Fibroblast of villous mesenchyme (primary cell): ENCODE measurements at places on chromosomes 16 and 17.

DNA sequence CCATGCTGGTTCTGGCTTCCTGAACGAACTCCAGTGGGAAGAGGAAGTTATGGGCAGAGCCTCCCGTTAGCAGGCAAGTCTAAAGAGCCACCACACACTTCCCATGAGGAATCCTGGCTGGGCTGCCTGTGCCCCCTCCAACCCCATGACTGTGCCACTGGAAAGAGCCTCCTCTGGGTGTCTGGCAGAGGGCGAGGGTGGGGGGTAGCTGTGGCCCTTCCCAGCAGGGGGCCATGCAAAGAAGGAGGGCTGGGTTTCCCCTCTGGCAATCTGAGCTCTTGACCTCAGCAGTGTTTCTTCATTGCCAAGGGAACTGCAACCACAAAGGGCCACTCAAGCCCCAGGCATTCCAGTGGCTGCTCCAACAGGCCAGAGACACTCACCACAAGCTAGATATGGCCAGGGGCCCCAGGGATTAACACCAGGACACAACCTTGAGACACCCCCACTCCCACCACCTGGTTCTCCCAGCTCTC lies 1.7 kb upstream of the RRAD start:
- DNase-seq, result peak; percentile 84

GRCh38 chr17:4555873-4556759 lies 932 bp upstream of the MYBBP1A start:
- DNase-seq, result no peak

- DNase-seq, result no peak
These were observed 524.6 kb downstream of the GRIN2A start for GRCh38 chr16:9657641-9658040.

DNA sequence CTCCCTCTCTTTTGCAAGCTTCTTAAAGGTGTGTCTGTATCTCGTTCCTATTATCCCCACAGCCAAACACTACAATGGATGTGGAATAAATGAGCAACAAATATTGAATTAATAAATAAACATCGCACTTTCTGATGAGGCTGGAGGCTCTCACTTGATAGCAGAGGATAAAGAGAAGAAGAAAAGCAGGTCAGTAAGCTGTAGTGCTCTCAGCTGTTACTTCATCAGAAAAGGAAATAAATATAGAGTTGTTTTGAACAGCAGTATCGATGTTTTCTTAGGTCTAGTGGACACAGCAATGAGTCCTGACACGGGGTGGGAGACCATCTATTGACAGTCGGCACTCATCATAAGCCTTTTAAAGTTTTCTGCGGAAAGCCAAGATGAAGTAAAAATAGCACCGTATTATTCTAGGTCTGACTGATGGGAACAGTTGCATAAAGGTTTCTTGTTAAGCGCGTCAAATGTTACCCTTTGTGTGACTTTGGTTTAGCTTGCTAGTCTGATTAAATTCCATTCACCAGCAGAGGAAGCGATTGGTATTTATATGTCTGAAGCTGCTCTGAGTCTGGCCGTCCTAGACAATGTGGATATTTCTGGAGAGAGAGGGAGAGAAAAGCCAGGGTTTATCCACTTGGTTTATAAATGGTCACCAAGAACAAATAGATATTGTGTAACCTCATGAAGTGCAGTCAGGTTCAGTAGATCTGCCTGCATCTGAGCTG lies 646.1 kb downstream of the CDH11 start:
- peak; percentile 29 for DNase-seq

GRCh38 chr17:13690806-13691205 lies 89.1 kb upstream of the HS3ST3A1 start:
- DNase-seq, result no peak

GRCh38 chr16:89829630-89830437 lies 1.6 kb downstream of the SPIRE2 start:
- DNase-seq, result no peak

DNA sequence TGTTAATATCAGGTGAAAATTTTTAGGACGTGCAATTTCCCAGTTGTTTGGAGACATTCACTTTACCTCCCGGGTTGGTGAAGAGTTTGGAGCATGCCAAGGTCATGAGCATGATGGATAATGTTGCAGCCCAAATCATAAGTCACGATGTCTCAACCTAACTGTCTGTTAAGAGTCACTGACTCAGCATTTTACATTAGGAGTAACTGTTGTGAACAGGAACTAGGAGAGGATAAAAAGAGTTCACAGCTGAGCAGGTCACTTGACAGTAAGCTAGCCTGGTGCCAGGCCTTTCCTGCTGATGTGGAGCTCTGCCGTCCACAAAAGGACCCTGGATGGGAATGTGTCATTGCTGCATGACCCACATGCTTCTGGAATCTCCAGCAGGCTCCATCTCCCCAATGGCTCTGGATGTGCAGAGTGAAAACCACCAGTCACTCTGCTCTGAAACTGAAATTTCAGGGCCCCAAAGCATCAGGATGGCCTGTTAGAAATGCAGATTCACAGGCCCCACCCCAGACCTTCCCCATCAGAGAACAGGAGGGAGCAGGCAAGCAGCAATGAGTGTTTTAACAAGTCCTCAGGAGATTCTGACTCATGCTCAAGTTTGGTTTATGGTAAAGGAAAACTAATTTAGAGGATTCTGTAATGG lies 371.6 kb upstream of the MAF start:
- no peak for DNase-seq

DNA sequence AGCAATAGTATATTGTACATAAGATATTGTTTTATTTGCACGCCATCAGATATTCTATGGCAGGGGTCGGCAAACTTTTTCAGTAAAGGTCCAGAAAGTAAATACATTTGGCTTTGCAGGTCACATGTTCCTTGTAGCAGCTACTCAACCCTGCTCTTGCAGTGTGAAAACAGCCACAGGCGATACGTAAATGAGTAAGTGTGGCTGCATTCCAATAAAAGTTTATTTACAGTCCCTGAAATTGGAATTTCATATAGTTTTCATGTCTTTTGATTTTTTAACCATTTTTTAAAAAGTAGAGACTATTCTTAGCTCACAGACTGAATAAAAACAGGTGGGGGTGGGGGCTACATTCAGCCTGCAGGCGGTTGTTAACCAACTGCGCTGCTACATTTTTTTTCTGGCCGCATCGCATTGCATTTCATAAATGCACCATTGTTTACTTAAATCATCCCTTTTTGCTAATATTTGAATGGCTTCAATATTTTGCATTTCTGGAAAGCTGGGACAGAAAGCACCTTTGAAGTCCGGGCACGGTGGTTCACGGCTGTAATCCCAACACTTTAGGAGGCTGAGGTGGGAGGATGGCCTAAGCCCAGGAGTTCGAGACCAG lies 50.5 kb upstream of the HAPSTR1 start:
- no peak for DNase-seq

DNA sequence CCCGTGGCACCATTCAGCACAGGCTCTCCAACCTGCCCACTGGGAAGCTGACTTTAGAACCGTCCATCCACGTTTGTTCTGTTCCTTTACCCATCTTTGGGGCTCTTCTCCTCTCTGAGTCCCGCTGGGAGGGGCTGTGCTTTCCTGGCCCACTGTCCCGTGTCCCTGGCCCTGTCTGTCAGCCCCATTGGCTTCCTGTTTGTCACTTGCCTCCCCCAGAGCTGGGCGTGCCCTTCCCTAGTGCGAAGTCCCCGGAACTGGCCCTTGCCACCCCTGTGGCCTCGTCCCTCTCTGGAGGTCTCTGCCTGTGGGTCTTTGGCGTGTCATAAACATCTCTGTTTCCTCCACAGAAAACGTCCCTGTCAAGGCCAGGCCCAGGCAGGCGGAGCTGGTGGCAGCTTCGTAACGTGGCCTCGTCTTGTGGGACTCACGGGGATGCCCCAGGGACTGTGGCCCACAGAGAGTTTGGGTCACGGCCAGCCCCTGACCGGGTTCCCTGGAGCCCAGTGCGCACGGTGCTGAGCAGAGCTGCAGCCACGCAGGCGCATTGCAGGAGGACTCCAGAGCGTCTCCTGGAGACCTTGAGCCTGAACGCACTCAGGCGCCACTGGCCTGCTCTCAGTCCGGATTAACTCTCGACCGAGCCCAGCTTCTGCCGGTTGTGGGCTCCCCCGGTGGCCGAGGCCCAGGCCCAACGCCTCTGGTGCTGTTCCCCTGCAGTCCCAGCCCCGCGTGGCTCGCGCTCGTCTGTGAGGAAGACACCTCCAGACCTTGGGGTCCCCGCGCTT lies 7.3 kb downstream of the CHMP6 start:
- no peak for DNase-seq

- no peak for DNase-seq
These were observed 13.1 kb upstream of the GRB2 start for GRCh38 chr17:75418531-75418930.

DNA sequence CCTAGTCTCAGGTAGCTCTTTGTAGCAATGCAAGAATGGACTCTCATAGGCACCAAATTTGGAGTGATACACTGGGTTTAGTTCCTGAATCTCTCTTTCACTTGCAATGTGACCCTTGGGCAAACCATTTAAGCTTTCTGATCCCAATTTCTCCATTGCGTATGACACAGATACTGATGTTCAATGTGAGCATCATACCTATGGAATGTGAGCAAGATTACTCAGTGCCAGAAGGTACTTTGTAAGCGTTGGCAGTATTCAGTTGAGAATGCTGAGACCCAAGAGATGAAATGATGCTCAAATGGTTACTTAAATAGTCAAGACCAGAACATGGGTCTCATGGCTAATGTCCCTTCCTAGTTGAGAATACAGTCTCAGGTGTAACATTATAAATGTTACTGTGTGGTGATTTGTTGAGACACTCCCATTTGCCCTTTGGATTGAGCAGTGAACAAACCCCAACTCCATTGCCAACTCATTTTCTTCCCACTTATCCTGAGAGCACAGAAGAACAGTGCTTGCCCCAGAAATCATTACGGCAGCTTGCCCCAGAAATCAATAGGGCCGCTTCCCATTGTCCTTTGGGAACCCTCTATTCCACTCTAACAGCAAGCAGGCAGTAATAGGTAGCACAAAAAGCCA lies 134.1 kb downstream of the SOX9 start:
- DNase-seq, result no peak

- DNase-seq, result no peak
These were observed 174.2 kb downstream of the IRF8 start for GRCh38 chr16:86073103-86073625.

- DNase-seq, result no peak
These were observed 438.2 kb downstream of the HS3ST4 start for GRCh38 chr16:26129997-26130396.

GRCh38 chr17:60134396-60135150 lies 15.2 kb upstream of the CA4 start:
- peak; percentile 76 for DNase-seq

- no peak for DNase-seq
These were observed 21.6 kb upstream of the CACNG5 start for GRCh38 chr17:66813296-66813695.

DNA sequence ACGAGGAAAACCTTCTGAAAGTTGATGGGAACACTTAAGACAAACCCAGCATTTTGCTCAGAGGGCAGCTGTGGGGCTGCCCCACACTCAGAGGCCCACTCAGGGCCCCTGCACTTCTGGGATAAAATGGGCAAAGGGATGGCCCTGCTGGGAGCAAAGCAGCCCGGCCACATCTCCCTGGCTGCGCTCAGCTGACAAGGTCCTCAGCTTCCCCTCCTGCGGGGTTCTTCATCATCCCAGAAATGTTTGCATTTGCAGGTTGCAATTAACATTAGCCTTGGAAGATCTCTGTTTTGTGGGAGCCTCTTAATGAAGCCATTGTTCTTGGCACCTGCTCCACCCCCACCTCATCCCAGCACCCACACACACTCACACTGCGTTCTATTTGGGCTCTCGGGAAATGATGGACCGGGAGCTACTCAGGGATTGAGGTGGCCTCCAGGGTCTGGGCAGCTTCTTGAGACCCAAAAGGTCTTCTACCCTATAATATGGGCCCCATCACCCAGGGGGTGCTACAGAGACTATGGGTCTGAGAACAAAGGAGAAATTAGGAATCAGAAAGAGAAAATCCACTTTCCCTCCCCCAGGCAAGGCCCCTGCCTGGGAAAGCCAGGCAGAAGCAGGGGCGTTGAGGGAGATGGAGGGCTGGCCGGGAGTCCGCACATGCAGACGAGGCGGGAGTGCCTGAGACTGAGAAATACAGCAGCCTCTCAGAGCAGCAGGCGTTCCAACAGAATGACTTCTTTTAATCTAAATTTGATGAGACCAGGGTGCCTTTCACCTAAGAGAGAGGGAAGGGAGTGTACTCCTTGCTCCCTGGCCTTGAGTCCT lies 53.7 kb upstream of the RPL38 start:
- DNase-seq, result no peak

DNA sequence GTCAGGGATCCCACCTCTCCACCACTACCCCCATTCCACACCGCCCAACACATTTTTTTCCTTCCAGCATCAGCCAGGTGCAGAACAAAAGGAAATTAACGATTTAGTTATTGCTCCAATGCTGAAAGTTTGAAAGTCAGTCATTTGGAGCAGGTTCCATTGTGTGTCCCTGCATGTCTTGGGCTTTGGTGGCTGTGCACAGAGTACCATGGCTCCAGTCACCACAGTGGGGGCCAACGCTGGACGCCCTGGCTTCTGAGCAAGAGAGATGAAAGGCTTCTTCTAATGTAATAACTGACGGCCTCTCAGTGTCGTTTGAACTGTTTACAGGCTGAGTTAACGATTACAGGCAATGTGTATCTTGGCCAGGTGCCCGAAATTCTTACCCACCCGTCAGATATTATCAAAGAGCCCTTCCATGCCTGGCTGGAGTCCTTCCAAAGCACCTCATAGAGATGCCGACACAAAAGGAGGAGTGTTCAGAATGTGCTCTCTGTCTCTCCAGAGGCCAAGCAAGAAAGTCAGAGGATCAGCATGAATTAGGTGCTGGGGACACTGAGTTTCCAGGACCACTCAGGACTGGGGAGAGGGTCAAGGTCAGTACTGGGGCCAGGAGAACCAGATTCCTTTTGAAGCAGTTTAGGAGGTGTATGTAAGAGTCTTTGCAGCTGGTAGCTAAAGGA lies 25.9 kb downstream of the RNF43 start:
- DNase-seq, result no peak

DNA sequence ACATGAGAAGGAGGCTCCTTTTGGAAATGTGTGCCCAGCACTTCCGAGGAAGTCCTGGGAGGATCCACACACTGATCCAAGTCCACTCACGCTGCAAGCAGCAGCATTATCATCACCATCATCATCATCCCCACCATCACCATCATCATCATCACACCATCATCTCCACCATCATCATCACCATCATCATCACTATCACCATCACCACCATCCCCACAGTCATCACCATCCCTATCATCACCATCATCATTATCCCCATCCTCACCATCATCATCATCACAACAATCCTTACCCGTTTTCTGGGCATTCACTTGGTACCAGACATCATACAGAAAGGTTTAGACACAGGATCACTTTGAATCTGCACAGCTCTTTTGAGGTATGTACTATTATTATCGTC lies 47.8 kb upstream of the ACSF3 start:
- no peak for DNase-seq

DNA sequence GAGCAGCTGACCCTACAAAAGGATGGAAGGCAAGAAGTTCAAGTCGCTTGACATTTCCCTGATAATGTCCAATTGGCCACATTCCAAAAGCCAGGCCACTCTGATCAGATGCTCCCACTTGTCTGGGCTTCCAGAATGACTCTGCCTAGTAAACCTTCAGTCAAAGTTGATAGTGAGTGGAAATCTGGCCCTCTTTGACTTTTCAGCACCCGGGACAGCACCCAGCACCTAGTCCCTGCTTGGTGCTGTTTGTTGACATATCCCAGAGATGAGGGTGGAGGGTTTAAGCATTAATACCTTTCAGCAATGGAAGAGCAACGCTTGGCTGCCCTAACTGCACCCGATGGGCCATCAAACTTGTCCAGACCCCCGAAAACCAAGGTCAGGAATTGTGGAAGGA lies 131.3 kb downstream of the AIPL1 start:
- DNase-seq, result peak; percentile 11

- DNase-seq, result no peak
These were observed 110.6 kb downstream of the VPS53 start for GRCh38 chr17:604115-604450.

- no peak for DNase-seq
These were observed 632 bp downstream of the BAIAP3 start for GRCh38 chr16:1333854-1334700.
